Left ventricle myocardium inferior (tissue), 1 donor: ENCODE measurements at places on chromosomes 2 and 18. TPM values are rescaled to one million over a fixed set of nuclear protein-coding genes. Genes with fewer than 3 reads are reported as not detected.

LRRC30 gene
- not detected for total RNA-seq

LINC00305 gene
- not detected for total RNA-seq

TFPI gene
- total RNA-seq: 19.0 TPM

IHH gene
- not detected for total RNA-seq

CACNB4 gene
- total RNA-seq: 0.25 TPM

GRCh38 chr2:56630286-56630685 is 446.5 kb downstream of the CCDC85A start:
- DNase-seq: no peak

DNA sequence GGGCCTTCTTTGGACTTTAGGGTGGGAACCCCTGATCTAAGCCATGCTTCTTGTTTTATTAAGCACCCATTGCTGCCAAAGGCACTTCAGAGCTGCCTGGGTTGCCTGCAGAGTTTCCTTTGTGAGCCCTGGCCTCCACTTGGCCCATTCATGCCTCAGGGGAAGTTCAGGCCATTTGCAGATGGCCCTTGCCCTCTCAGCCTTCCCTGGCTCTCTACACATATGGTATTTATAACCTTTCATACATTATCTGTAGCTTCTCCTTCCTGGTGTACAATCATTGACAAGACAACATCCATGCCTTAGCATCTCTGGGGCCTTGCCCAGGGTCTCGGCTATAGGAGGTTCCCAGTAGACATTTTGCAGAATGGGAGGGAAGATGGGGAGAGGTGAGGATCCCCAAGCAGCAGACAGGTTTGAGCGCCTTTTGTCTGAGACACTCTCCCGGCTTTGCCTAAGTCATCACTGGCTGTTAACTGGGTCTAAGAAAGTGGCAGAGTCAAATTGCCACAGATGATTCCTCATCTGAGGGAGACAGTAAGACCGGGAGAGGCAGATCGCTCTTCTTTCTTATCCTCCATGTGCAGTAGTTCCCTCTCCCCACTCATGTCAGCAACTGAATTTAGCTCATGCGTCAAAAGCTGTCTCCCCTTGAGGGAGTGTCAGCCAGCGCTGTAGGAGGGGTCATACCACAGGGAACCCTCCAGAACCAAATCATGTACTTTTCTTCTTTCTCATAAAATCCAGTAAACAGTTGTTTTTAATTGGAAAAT is 2.7 kb downstream of the EHD3 start:
- DNase-seq: no peak

GRCh38 chr2:183459466-183459865 is 335.2 kb downstream of the NUP35 start:
- DNase-seq: no peak

DNA sequence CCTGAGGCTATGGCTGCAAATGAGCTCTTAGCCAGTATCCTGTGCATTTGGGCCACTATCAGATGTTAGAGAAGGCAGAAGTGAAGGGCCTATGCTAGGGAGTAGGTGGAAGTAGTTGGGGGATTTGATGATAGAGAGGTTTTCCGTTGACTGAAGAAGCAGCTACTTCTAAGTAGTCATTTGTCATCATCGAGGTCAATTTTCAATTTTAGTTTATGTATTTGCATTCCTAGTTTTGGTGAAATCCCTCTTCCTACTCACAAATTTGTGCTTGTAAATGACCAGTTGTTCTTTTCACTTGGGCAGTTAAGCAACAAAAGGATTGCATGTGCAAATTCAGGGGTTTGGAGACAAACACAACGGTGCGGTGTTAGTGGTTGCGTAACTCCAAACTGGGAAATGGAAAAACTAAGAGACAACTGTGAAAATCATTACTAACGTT is 48.5 kb upstream of the PELI1 start:
- DNase-seq: no peak
